ENCODE measurements at places on chromosomes 12 and 14.

DNA sequence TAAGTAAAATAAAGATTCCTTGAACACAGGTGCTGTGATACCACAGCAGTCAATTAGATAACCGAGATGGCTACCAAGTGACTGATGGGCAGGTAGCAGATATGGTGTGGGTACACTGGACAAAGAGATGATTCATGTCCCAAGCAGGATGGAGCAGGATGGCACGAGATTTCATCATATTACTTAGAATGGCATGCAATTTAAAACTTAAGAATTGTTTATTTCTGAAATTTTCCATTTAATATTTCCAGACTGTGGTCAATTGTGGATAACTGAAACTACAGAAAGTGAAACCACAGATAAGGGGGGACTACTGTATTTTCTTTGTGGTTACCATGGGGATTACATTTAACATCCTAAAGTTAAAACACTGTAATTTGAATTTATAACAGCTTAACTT is 7.5 kb upstream of the ZFP36L1 start:
- no peak for DNase-seq

DNA sequence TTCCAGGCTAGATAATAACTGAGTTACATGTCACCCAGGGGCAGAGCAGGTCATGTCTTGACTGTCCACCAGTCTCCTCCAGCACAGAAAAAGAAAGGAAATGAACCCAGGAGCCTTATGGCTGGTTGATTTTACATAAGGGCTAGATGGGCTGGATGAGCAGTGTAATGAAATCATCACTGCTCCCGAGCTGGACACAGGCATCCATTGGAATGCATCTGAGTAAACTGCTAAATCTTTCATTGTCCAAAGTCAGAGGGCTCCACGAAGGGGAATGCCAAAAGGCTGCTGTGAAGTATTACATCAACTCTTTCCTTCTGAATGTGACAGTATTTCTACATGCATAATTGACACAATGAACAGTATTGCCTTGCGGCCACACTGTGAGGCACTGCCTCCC is 30.1 kb upstream of the TSPAN11 start:
- DNase-seq: no peak

DNA sequence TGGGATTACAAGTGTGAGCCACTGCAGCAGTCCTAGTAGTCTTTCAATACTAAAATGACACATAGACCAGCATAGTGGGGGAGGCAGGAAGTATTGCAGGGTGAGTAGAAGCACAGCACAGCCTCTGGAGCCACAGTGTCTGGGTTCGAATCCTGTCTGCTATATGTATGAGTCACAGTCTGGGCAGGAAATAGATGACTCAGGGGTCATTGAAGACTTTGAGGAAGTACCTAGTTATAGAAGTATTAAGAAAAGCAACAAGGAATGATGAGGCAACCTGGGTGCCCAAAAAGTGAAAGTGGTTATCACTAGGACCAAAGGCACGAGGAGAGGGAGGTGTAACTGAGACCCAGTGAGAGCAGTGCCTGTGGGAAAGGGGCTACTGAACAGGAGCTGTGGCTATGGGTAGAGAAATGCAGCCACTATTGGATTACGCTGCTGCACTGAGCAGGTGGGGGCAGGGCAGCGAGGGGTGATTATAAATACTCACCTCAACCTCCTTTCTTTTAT is 124.0 kb downstream of the PDE3A start:
- no peak for DNase-seq

DNA sequence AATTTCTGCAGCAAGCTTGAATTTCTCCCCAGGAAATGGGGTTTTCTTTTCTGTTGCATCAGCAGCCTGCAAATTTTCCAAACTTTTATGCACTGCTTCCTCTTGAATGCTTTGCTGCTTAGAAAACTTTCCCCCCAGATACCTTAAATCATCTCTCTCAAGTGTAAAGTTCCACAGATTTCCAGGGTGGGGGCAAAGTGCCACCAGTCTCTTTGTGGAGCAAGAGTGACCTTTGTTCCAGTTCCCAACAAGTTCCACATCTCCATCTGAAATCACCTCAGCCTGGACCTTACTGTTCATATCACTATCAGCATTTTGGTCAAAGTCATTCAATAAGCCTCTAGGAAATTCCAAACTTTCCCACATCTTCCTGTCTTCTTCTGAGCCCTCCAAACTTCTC is 241.6 kb upstream of the TMTC1 start:
- DNase-seq: no peak

- DNase-seq: no peak
Observed at GRCh38 chr12:33988197-33988805, 34.0 kb upstream of the ALG10 start.

DNA sequence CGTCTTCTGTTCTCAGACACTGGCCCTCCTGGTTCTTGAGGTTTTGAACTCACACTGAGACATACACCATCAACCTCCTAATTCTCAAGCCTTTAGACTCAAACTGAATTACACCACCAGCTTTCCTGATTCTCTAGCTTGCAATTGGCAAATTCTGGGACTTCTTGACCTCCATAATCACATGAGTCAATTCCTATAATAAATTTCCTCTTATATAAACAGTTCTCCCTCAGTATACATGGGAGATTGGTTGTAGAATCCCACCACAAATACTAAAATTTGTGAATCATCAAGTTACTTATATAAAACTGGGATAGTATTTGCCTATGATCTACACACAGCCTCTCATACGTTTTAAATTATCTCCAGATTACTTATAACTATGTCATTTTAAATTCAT is 162.2 kb downstream of the DIO2 start:
- no peak for DNase-seq

DNA sequence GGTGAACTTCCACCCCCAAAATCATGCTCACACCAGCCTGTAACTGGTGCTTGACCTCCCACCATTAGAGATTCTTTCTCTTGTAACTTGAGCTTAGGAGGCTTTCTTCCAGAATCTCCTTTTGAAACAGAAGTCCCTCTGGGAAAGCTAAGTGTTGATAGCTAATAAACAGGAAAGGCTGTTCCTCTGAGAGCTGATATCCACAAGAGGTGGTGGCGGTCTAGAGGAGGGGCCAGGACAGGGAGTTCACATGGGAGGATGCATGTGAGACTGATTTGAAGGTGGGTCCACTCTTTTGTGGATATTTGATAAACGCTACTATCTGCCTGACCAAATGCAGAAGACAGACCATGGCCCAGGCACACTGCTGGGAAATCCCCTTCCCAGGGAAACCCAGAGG is 10.2 kb upstream of the PRMT8 start:
- no peak for DNase-seq

DNA sequence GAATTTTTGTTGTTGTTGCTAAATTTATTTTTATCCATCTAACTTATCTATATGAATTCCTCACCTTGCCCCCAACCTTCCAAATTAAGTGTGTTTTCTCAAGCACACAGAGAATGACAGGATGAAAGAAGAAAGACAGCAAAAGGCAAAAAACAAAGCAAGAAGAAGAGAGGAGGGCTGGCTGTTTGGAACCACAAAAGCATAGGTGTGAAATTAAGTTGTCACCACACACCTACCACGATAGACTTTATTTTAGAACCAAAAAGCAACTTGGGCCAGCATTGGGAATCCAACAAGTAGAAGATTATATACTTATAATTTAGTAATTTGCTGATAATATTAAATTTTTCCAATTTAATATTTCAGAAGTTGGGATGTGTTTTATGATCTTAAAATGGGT is 58.7 kb upstream of the REP15 start:
- no peak for DNase-seq

- DNase-seq: no peak
Observed at GRCh38 chr14:77092676-77093075, 5.4 kb upstream of the CIPC start.

GRCh38 chr12:2234091-2234490 is 181.3 kb downstream of the CACNA1C start:
- no peak for DNase-seq
